ENCODE measurements at places on chromosomes 7 and 10. TPM values are rescaled to one million over a fixed set of nuclear protein-coding genes. Genes with fewer than 3 reads are reported as not detected.
A peak's percentile ranks its signal among the peaks of the same experiment; 100 is the strongest.

DNA sequence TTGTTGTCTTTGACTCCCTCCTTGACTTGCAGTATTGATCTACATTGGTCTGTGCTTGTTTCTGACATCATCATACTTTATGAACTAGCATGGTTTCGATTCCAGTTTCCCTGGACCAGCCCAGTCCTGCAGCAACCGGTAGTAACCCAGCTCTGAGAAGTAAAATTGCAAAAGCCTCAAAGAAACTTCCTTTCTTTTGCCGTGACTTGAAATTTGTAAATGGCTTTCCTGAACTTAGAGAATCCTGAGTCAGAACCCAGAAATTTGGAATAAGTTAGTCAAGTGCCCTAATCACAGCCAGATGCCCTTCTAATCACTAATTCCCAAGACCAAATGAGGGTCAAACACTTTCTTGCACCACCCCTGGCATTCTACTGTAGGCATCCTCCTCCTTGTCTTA is 15.0 kb downstream of the TAS2R60 start:
- DNase-seq, result no peak

DNA sequence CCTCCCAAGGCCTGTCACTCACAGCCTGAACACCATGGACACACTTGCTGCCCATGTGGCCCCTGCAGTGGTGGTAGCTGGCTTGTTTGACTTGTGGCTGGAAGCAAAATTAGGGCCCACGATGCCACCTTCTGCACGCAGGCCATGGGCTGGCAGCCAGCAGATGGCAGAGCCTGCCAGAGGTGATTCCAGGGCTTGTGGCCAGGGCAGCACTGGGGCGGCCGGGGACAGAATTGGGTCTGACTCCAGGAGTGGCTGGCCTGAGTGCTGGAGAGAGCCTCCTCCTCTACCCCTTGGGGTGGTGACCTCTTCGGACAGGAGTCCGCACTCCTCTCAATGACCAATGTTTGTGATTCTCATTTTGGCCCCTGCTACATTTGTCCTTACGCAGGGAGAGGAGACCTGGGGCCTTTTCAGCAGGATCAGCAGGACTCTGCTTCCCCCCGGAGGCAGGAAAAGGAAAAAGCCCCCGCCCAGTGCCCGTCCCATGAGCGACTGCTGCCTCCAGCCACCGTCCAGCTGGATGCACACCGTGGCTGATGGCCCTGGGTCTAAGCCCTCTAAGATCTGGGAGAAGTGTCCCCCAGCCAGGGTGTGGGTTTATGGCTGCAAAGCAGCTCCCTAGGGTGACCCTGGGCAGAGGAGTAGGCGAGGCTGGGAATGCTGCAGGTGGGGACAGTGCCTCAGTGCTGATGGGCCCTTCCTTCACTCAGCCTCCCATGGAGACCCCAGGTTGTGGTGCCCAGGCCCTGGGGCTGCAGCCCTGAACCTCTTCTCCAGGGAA is 26.5 kb downstream of the DNAJB12 start:
- peak; percentile 77 for DNase-seq

DNA sequence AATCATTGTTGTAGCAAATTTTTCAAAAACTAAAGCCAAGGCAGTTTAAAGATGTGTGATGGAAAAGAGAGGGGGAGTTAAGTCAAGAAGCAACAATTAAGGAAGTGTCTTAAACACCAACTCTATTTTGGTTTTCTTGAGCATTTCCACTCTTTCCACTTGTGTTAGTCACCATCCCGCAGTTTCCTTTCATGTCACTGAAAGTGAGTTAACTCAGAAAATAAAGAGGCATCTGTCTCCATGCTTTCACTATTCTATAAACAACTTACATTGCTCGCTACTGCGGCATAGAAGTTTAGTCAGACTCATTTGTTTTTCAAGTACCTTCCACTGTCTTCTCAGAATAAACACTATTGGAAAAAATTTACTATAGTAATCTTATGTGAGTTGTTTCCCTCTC is 284.9 kb upstream of the SEMA3D start:
- peak; percentile 67 for DNase-seq

GRCh38 chr7:2387897-2388636 is 15.3 kb upstream of the CHST12 start:
- no peak for DNase-seq

DNA sequence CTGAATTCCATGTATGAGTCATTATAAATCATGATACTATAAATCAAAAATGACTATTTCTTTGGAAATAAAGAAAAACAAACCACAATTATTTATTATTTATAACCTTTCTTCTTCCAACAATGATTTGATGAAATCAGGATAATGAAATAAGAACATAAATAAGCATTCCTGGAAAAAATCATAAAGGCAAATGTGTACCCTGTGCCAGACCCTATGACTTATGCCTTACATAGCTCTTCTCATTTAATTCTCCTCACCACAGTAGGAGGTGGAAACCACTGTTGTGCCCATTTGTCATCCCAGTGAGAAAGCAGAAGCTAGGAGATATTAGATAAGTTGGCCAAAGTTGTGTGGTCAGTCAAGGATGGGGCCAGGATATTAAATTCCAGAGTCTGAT is 255.1 kb downstream of the DOCK4 start:
- DNase-seq, result no peak

GRCh38 chr7:525740-526139 is 6.1 kb upstream of the PDGFA start:
- DNase-seq, result peak; percentile 46

Gene SPDYE8
- total RNA-seq, result not detected

Gene CDHR3
- total RNA-seq, result 1.3 TPM

Gene SLC13A1
- not detected for total RNA-seq
